Adipose tissue (tissue), 3 donors: ENCODE measurements at places on chromosomes 11 and 22. TPM values are rescaled to one million over a fixed set of nuclear protein-coding genes. Genes with fewer than 3 reads are reported as not detected.

The OSM gene
- polyA plus RNA-seq, result 14.7 TPM

The SYT13 gene
- not detected for polyA plus RNA-seq

The OR4S1 gene
- not detected for polyA plus RNA-seq

The ROM1 gene
- polyA plus RNA-seq, result 25.6 TPM

The PDE2A gene
- 11.2 TPM for polyA plus RNA-seq

The SCN3B gene
- polyA plus RNA-seq, result 1.6 TPM

The PLAAT2 gene
- not detected for polyA plus RNA-seq

The MRGPRX3 gene
- polyA plus RNA-seq, result not detected

The CSF2RB gene
- 0.89 TPM for polyA plus RNA-seq

The STIP1 gene
- 65.6 TPM for polyA plus RNA-seq

The SEC14L2 gene
- 3.6 TPM for polyA plus RNA-seq

The CNGA4 gene
- 0.56 TPM for polyA plus RNA-seq

The UBTFL1 gene
- polyA plus RNA-seq, result not detected
